Kidney (tissue), 22 donors: ENCODE measurements at places on chromosomes 6 and 20.

DNA sequence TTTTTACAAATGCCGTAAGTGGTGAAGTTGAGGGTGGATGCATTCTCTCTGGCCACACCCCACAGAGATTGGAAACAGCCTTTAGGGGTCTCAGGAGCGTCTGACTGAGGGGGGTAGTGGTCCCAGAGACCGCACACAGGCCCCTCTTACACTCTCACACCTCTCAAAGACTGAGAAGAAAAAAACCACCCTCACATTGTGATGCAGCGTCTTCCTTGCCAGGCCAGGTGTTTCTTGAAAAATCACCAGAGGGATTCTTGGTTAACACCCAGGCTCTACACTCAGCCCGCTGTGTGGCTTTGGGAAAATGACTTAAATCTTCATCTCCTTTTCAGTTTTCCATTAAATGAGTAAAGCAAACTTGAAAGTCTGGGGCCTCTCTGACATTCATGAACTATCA lies 115.8 kb upstream of the SPTLC3 start:
- no peak for DNase-seq

GRCh38 chr6:37106982-37107491 lies 62.9 kb upstream of the PIM1 start:
- no peak for DNase-seq

DNA sequence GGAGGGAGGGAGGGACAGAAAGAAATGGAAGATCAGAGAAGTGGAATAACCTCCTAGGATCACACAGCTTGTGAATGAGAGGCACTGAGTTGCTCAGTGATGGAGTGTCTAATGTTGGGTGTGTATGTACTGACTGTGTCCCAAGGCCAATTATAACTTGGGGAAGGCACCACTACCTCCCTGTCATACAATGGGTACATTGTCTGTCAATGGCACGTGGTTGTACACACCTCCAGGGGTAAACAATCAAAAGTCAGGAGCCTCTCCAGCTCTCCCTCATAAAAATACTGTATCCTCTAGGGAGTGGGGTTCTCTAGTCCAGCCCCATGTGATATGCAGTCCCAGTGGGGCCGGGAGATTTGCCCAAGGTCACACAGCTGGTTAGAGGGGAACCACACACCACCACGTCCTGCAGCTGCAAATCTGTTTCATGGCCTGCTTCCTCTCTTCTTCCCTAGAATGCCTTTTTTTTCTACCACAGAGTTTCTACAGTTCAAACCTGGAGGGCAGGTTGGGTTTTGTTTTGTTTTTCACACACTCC lies 112.5 kb downstream of the SNX5 start:
- no peak for DNase-seq

DNA sequence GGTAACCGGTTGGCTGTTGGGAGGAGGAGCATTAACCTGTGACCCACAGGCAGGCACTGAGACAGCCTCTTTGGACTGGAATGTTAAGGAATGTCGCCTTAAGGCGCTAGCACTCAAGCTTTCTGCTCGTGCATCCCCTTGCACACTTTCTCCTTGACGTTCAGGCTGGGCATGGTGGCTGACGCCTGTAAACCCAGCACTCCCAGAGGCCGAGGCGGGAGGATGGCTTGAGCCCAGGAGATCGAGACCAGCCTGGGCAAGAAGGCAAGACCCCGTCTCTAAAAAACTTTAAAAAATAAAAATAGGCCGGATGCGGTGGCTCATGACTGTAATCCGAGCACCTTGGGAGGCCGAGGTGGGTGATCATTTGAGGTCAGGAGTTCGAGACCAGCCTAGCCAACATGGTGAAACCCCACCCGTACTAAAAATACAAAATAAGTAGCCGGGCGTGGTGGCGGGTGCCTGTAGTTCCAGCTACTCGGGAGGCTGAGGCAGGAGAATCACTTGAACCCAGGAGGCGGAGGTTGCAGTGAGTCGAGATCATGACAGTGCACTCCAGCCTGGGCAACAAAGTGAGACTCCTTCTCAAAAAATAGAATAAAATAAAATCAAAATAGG lies 1.9 kb upstream of the GID8 start:
- DNase-seq = no peak

DNA sequence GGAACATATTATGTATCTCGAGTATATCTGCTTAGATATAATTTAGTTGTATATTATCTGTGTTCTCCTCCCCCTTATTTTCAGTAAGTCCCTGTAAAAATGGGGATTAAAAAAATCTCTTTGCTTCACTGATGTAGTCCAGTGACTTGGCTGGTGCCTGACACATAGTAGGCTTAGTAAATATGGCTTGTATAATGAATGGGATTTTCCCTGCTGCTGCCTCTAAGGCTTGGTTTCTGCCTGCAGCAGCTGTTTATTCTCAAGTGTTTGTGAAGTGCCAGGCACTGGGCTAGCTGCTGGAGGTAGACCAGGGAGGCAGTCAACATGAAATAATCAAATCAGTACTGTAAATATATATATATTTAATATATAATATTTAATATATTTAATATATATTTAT lies 1.6 kb upstream of the ZFP64 start:
- DNase-seq = no peak

DNA sequence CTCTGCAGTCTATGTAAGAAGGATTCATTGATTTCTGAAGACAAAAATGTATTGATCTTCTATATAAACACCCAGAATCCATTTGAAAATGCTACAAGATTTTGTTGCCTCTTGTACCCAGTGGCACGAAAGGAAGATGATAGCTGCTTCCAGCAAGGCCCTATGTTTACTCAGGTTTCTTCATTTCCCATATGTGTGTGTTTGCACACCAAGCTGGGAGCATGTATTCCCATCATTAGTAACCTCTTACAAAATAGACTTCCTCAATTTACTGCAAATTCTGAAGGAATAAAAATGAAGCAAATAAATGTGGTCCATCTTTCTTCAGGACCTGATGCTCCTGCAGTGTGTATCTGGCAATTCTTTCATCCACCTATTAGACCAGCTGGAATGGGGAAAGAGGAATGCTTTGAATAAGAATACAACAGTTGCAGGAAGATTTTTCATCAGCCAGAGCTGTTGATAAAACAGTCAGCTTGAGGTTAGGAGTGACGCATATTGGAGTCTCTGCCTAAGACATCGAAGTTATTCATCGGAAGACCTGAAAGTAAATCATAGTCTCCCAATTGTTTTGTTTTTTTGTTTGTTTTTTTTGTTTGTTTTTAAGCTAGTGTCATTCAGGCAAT lies 132.3 kb downstream of the PDE7B start:
- DNase-seq = no peak

GRCh38 chr20:56806952-56807517 lies 177.9 kb downstream of the TFAP2C start:
- DNase-seq = no peak

DNA sequence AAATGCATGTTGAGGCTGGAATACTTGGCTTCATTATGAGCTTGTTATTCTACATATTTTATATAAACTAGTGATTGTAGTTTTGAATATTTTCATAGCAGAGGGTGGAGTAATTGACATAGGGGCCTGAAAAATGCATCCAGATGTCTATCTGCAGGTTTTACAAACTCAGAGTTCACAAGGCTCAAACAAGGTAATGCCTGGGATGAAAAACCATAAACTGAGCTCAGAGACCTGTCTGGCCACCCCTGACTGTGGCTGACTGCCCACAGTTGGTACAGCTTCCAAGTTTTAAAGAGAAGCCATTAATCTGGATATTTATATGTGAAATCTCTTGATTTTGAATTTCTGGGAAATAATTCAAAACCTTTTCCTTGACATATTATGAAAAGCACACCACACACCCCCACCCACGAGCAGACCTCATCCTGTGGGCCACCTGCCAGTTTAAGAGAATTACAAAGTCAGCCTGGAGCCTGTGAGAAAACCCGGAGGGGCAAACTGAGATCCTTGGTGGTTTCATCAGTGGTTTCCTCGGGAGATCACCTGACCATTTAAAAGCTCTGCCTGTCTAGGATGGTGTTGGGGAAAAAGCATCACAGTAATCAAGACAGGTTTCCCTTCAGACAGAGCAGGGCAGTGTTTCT lies 230.1 kb downstream of the SAMD5 start:
- DNase-seq = no peak

DNA sequence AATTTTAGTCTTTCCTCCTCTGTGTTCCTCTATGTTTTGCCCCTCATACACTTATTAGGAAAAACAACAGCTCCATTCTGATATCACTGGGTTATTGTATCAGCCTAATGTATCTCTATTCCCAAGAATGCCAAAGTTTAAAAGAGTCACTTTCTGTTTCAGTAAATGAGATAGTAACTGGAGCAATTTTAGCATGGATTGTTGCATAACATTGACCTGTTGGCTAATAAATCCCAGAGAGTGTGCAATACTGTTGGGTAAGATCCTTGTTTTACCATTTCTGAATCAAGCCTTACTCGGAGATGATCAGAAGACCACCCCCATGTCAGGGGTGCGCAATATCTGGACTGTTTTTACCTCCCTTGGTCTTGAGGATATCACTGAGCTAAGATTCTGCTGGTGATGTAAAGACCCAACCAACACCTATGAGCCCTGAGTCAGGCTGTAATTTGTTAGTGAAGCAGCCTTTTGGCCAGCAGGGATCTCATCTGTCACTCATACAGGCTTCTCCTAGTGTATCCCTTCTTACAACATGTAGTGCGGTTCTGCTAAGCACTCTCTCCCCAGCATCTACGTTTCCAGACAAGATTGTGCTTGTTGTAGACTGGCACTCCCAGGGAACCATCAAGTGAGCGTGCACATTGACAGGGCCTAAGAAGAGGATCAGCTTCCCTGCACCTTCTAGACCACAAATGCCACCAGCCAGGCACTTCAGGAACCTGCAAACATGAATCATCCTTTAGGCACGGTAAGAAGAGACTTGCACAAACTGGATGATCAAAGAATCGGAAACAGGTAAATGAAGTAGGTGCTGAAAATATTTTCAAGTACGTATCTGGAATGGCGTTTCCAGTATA lies 11.5 kb upstream of the IPCEF1 start:
- DNase-seq = no peak

GRCh38 chr6:56570413-56571359 lies 72.0 kb downstream of the DST start:
- no peak for DNase-seq

GRCh38 chr6:22102671-22103070 lies 194.2 kb downstream of the PRL start:
- no peak for DNase-seq

DNA sequence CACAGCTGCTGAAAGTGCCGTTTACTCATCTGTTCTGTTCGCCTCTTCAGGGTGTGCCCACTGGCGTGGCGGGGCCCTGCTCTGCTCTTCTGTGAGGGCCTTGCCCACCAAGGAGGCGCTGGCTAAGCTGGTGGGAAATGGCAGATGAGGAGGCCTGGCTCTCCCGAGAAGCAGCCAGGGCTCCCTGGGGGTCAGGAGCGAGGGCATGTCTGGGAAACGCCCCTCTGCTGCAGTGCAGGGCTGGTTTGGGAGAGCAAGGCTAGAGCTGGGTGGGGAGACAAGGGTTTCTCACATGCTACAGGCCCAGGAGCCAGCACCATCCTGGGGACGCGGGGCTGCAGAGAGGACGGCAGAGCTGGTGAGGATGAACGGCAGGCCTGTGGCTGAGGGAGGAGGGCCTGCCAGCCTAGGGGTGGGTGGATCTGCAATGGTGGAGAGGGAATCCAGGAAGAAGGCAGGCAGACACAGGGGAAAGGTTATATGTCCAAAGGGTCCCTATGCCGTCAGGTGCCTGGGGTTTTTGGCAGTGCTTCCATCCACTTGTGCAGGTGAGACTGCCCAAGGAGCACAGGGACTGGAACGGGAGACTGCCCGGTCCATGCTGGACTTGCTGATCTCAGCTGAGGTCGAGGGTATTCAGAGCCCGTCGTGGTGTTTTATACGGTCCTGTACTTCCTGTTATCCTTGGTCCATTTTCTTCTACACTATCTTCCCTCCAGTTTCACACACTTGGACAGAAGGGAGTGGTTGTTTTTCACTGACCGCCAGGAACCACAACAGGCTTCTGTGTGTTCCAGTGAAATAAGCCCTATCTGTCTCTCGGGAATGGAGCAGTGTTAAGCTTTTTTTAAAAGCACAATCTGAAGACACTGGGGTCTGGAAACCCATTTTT lies 119.2 kb downstream of the SYCP2 start:
- no peak for DNase-seq

- no peak for DNase-seq
Observed at GRCh38 chr6:133130863-133131262, 110.3 kb upstream of the EYA4 start.

GRCh38 chr6:10854922-10855632 lies 16.7 kb upstream of the MAK start:
- no peak for DNase-seq

DNA sequence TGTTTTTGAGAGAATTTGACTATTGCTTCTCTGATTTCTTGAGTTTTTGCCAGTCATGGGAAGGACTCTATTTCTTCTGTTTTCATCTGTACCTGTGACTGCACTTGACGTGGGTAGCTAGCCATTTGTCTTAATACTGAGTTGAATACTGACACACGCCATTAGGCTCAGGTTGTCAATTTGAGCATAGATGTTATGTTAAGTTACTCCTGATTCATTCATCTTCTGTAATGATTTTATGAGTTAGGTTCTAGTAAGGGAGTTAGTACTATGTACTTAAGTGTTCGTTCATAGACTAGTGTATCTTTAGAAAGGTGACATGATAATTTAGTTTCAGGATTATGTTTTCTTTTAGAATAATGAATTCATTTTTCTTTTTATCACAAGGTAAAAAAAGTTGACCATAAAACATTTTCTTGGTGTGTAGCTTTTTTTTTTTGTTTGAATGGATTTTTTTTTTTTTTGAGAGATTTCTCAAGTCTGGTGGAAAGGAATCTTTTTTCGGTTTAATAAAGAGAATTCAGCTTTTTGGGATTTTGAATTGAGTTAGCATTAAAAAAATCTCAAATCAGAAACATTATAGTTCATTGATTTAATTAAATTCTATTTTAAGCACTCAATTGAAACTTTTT lies 1.7 kb downstream of the AFDN start:
- DNase-seq = no peak

DNA sequence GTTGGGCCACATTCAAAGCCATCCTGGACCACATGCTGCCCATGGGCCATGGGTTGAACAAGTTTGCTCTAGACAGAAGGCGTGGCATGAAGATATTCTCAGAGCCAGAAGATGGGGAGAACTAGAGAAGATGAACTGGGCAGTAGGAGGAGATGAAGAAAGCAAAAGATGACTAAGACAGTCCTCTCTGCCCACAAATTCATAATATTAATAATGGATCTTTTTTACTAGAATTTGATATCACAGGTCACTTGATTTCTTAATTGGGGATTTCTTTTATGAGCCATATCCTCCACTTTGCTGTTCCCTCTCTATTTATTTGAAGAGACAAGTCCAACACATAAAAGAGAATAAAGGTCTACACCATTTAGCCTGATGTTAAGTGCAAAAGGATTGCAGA lies 25.5 kb upstream of the EDN1 start:
- no peak for DNase-seq
